ENCODE measurements at places on chromosomes 4 and X.

- no peak for DNase-seq
Measured at GRCh38 chr4:161604516-161605300, 559.1 kb downstream of the FSTL5 start.

- DNase-seq = no peak
Measured at GRCh38 chrX:19372547-19373331, 29.0 kb downstream of the PDHA1 start.

DNA sequence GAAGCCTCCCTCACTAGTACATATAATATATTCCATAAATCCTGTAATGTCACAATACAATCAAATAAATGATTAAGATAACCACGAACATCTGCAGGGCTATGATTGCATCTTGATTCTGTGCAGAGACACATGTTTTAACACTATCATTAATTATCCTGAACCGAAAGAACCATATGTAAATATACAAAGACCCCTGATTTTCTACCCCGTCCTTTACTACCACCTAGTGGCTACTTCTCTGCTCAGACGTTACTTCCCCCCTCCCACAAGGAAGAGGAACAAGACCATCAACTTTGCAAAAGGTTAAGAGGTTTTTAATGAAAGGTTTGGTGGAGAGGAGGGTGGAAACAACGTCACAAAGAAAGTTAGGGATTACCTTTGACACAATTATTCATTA lies 134.0 kb downstream of the COL4A6 start:
- no peak for DNase-seq

DNA sequence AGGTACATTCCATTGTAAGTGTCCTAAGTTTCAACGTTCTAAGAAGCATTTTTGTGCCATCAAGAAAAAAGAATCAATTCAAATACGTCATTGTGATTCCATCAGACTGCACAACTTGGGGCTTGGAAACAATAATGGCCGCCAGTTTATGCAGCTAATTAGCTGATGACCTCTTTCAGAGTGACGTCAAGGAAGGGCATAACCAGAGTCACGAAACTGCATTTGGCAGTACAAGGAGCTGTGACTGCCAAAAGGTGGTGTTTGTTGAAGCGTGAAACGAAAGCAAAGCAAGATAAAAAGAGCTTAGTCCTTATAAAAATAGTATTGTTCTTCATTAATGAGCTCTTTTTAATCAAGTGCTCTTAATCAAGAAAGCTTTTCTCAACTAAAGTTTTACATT lies 81.1 kb upstream of the SH3RF1 start:
- DNase-seq = no peak

- DNase-seq = no peak
Measured at GRCh38 chr4:75995727-75996126, 5.0 kb upstream of the SDAD1 start.

DNA sequence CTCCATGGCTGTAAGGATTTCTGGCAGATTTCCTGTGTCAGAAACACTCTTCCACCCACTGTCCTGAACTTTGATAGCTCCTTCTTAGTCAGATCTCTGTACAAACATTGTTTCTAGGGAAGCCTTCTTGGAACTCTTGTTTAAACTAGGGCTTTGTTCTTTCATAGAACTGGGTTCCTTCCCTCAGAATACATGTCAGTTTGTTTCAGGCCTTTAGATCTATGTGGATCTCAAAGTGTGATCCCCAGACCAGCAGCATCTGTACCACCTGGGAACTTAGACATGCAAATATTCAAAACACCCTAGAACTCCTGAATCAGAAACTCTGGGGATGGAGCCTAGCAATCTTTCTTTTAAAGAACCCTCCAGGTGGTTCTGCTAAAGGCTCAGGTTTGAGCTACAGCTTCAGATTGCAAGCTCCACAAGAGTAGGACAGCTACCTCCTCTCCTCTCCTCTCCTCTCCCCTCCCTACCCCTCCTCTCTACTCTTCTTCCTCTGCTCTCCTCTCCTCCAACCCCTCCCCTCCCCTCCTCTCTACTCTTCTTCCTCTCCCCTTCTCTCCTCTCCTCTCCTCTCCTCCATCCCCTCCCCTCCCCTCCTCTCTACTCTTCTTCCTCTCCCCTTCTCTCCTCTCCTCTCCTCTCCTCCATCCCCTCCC lies 12.7 kb downstream of the RASSF6 start:
- DNase-seq = no peak

DNA sequence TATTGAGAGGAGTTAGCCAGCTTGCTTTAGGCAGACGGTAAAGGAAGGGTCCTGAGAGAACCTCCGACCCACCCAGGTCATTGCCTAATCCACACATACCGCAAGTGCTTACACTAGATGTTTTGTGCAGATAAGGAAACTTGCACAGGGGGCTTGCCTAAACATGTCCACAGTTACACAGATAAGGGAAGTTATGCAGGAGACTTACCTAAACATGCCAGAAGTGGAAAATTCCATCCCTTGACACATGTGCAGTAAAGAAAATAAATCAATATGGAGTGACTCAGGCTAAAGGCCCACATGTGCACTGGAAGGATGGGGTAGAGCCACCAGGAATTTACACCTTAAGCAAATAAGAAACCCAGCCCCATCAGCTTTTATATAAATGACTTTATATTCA lies 232.8 kb upstream of the HDX start:
- no peak for DNase-seq

DNA sequence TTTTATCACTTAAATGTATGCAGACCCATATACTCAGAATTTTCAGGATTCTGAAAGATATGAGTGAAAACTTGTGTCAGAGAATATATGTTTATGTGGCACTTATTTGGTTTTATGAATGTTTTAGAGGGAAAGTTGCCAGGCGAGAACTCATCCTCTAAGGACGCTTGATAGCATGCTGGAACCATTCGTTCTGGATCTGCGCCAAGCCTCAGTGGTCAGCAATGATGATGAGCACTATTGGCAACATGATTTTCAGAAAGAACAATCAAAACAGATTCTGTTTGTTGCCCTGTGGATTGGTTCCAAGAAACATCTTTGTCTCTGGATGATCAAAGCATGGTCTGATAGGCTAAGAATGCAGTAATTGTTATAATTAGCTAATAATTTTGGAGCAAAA lies 32.1 kb upstream of the RAPGEF2 start:
- DNase-seq = no peak

- no peak for DNase-seq
Measured at GRCh38 chr4:86565651-86566050, 28.5 kb upstream of the PTPN13 start.

GRCh38 chr4:140753329-140753728 lies 2.9 kb downstream of the TBC1D9 start:
- DNase-seq = no peak

DNA sequence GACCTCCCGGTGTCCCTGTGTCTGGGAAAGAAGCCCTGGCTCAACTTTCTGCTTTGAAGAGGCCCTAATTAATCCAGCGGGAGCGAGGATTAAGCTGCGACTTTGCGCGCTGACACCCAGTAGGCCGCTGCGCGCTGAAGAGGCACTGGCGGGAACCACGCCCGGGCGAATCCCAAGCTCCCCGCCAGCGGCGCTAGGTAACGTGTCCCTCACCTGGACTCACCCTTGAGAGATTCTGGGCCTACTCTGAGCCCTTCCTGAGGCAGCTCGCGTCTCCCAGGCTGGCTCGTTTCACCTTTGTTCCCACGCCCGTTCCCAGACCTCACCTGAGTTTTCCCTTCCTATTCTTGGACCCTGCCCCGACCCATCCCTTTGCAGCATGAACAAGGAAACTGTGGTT lies 616 bp upstream of the KLHL34 start:
- no peak for DNase-seq

DNA sequence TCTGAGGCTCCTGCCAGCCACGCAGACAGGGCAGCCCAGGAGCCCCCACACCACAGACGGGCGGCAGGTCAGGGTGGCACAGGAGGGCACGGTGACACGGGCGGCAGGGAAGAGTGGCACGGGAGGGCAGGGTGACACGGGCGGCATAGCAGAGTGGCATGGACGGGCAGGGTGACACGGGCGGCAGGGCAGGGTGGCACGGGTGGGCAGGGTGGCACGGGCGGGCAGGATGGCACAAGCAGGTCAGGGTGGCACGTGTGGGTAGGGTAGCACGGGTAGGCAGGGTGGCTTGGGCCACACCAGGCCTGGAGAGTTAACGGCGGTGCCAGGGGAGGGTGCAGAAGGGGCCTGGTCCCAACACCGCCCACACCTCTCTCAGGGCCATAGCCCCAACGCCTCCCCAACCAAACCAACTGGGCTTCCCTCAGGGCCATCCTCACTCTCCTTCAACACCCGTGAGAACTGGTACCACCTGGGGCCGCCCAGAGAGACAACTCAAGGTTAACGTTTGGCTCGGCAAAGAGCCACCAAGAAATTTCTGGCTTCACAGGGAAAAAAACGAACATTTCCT lies 3.4 kb downstream of the CTBP1 start:
- no peak for DNase-seq

GRCh38 chr4:164251257-164251656 lies 502.7 kb upstream of the SMIM31 start:
- no peak for DNase-seq

GRCh38 chrX:27086237-27086636 lies 376.9 kb downstream of the PPP4R3C start:
- DNase-seq = no peak

DNA sequence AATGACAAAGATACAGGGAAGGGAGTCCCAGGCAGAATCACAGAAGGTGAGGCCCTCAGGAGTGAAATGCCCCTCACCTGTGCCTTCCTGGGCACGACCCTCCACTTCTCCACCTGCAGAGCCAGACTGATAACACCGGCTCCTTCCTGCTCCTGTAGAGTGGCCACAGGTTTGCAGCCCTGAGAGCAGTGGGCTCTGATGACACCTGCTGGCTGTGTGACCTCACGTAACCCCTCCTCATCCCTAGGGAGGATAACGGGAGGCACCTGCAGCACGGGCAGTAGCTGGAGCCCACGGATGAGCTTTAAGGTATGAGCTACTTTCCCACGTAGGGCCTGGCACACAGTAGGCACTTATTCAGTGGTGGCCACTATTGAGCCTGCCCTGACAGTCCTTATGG lies 25.5 kb upstream of the MAN2B2 start:
- no peak for DNase-seq

DNA sequence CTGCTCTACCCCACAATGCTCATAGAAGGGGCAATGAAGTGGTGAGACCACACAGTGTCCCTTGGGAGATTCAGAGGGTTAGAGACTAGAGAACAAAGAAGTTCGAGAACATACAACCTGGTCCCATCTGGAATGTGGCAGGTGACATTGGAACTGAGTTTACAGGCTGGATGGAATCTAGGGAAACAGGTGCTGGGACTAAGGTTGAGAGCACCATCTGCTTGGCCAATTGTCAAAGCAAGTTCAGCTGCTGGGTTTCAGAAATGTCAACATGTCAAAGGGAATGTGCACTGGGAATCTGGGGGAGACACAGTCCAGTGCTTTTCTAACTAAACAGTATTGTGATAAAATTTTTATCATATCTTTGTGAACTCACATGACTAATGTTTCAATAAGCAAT lies 15.9 kb upstream of the FAM13A start:
- no peak for DNase-seq

- DNase-seq = no peak
Measured at GRCh38 chrX:110614596-110614995, 181.0 kb downstream of the CHRDL1 start.

GRCh38 chrX:9148615-9149399 lies 114.9 kb upstream of the FAM9B start:
- DNase-seq = no peak

DNA sequence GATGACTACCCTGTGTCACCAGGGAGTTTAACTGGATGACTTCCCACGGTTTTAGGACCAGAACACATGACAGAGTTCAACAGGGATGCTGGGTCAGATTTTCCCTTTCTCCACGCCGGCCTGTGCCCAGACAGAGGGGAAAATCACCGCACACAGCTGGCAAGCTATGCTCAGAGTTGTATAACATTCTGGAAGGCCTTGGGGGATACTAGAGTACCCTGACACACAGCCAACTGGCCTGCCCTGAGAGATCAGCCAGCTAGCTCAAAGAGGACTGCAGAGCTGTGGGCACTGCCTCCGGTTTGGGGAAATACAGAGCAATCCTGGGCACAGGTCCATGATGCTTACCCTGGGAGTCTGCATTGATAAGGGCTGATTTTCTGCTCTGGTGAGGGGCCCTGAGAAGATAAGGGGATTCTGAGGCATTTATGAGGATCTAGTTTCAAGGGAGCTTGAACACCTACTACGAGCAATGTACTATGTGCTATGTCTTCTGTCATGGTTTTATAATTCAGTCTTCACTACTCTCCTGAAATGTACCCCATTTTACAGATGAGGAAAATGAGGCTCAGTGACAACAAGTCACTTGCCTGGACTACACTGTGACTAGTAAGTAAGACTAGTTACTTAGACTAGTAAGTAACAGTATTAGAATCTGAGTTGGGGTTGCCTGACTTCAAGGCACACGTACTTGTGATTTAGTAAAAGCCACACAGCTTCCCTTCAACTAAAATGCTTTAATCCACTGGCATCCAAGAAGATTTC lies 14.7 kb downstream of the C4orf54 start:
- DNase-seq = no peak

GRCh38 chr4:150679765-150680343 lies 97.9 kb downstream of the MAB21L2 start:
- DNase-seq = no peak

DNA sequence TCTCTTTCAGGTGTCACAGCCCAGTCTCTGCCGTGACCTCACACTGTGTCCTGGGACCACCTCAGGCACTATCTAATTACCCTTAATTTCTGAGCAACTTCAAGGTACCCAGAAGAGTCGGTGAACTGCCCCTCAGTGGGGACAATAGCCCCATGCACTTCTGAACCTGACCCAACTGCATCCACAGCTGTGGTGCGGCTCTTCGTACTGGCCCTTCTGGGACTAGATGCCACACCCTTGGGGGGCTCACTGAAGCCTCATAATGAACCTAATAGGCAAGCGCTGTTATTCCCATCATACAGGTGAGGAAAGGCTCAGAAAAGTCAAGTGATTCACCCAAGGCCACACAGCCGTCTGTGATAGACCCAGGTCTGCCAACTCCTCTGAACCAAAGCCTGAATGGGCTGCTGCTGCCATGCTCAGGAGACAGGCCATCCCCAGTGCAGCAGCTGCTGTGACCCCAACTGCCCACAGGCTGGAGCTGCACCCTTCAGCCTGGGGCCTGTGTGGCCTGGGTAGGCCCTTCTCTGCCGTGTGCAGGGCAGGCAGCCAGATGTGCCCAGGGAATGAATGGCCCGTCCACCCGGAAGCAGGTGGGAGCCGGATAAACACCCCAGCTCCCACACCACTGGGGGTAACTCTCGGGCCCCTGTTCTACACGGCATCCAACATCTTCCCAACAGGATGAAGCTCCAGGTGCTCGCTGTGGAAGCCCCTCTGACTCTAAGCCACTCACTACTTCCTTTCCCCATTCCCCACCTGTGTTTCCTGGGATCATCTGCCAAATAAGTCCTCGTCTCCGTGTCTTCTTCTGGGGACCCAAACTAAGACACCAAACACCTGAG lies 35.9 kb downstream of the HMX1 start:
- DNase-seq = no peak

GRCh38 chr4:76773766-76774165 lies 124.2 kb downstream of the SOWAHB start:
- no peak for DNase-seq

- no peak for DNase-seq
Measured at GRCh38 chr4:33837043-33837838, 2407.1 kb downstream of the ARAP2 start.
